ENCODE measurements at places on chromosomes 11 and 22.
A peak's percentile ranks its signal among the peaks of the same experiment; 100 is the strongest.

GRCh38 chr11:75239531-75240290 lies 863 bp upstream of the TPBGL start:
- DNase-seq: no peak

GRCh38 chr11:78417175-78417887 lies at the start of gene GAB2:
Gene GAB2, minus strand, starts transcription at chr11:78417820. Its CDS starts 100 bp downstream, at chr11:78417720.
- DNase-seq: no peak

GRCh38 chr11:133660202-133660568 lies 127.9 kb upstream of the OPCML start:
- no peak for DNase-seq

GRCh38 chr11:131907371-131907770 lies 537.0 kb downstream of the NTM start:
- DNase-seq: no peak

DNA sequence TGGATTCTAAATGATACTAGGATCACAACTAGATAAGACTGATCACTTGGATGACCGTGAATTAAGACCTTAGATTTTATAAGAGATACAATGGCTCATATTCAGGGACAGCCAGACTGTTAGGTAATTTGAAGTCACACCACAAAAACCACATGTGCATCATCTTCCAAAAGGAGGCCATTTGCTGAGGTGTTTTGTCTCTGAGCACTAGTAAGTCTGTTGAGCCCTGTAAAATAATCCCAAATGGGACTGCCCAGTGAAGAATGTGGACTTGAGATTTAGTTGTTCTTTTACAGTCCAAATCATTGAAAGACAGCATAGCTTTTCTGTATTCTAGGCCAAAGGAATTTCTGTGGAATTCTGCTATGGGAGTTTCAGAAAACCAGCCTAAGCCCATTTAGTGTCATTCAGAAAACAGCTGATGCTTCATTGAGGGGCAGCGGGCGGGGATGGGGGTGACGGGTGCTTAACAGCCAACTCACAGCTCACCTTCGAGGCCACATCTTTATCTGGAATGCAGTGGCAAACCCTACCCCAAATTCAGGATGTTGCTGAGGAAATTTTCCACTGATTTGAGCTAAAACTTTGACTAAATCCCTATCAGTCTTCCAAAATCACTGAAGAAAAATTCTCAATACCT lies 80.1 kb upstream of the BIRC3 start:
- DNase-seq: no peak

DNA sequence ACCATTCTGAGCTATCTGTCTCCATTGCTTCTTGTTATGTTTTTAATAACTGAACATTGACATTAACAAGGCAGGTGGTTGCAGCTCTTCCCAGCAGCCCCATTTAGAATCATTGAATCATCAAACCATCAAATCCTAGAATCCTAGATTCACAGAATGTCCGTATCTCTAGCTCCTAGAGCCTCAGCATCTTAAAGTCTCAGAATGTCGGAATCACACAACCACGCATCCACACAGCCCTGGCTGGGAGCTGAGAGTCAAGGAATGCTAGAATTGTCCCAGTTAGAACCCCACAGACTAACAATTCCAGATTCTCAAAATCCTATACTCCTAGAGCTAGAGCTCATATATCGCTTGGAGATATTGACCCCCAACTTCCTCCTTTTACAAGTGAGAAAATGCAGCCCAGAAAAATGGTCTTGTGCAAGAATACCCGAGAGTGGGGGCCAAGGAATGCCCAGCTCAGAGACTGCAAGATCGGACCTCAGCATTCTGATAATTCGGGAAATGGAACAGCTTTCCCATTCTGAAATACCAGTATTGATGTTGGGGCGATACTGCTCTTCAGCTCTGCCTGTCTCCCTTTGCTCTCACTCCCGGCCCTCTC lies 38.8 kb downstream of the PDE2A start:
- no peak for DNase-seq

GRCh38 chr22:40628354-40629042 lies 8.0 kb downstream of the MRTFA start:
- peak; percentile 39 for DNase-seq

GRCh38 chr11:124922831-124923230 lies 3.8 kb downstream of the HEPN1 start:
- no peak for DNase-seq

DNA sequence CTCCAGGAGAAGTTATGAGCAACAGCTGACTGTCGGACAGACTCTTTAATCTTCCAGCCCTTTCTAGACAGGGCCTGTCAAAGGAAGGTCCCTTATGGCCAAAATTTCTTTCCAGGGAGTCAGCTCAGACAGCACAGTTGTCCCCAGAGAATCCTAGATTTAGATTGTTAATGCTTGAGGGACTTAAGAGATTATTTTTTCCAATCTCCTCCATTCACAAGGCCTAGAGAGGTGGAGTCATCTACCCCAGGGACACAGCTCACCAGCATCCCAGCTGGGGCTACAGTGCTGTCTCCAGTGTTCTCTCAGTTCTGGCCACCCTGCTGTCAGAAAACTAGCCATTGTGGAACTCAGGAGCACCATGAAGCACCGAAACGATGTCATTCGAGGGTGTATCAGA lies 7.8 kb downstream of the DSCAML1 start:
- DNase-seq: no peak

- DNase-seq: no peak
Measured at GRCh38 chr11:93498161-93498560, 45.0 kb downstream of the SMCO4 start.
